ENCODE measurements at places on chromosomes 5 and 9. TPM values are rescaled to one million over a fixed set of nuclear protein-coding genes. Genes with fewer than 3 reads are reported as not detected.

The C6 gene
- not detected for total RNA-seq

The CD14 gene
- total RNA-seq, result not detected

The ANKRD34B gene
- 0.06 TPM for total RNA-seq

The COL27A1 gene
- 7.8 TPM for total RNA-seq

The C9 gene
- not detected for total RNA-seq

The PCDHB5 gene
- total RNA-seq, result 20.6 TPM

The TIMD4 gene
- total RNA-seq, result not detected

The ARHGEF28 gene
- total RNA-seq, result 3.9 TPM
